ENCODE measurements at places on chromosomes 1 and 21. TPM values are rescaled to one million over a fixed set of nuclear protein-coding genes. Genes with fewer than 3 reads are reported as not detected.

The ATPAF1 gene
- total RNA-seq = 37.1 TPM

The SMIM11 gene
- total RNA-seq = 8.1 TPM

GRCh38 chr1:184112176-184112948 lies 60.8 kb downstream of the TSEN15 start:
- DNase-seq = no peak

DNA sequence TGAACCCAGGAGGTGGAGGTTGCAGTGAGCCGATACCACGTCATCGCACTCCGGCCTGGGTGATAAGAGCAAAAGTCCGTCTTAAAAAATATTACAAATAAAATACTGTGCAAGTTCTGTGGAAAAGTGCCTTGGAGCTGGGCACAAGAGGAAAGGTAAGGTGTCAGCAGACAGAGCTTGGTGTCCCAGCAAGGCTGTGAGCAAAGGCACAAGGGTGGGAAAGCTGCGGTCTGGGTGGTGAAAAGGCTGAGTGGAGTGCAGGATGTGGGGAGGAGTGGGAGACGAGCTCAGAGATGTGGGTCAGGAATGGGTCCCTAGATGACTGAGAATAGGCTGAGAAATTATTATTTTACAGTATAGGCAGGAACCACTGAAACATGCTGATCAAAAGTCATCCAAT lies 150.6 kb downstream of the RHOU start:
- peak; percentile 49 for DNase-seq

GRCh38 chr1:175552306-175552705 lies 191.1 kb downstream of the TNR start:
- DNase-seq = no peak

DNA sequence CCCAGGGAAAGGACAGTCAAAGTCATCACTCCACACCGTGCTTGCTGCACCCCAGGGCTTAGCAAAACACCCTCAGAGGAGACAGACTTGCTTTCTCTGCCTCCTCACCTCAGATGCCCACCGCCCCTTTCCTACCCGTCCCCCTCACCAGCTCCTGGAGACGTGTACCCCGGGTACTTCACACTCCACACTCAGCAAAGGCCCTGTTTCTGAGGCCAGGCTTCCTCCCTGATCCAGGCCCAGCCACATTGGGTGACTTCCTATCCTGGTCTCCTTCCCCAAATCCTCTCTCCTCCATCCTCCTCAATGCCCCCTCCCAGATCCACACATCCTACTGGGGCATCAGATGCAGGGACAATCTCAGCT lies 116.7 kb downstream of the DMRTB1 start:
- no peak for DNase-seq

DNA sequence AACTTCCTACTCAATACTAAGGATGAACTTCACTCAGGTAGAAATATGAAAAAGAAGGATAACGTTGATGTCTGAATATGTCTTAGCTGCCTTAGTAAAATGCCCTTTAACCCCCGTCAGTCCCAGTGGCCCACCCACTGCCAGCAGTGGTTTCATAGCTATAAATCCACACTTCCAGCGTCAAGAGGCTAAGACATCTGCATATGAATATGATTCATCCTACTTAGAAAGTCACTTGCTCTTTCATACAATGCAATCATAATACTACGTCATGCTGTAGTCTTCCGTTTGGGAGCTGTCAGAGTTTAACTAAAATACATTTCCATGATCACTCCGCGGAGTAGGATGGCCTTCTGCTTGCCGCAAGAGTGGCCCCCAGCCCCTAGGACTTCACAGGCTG lies 247.3 kb downstream of the SDCCAG8 start:
- DNase-seq = no peak

Data from vagina (tissue), 2 donors.